RKO (cell line): ENCODE measurements at places on chromosomes 6 and 20.

- peak; percentile 44 for DNase-seq
Measured at GRCh38 chr6:55069132-55069781, 105.1 kb upstream of the HCRTR2 start.

DNA sequence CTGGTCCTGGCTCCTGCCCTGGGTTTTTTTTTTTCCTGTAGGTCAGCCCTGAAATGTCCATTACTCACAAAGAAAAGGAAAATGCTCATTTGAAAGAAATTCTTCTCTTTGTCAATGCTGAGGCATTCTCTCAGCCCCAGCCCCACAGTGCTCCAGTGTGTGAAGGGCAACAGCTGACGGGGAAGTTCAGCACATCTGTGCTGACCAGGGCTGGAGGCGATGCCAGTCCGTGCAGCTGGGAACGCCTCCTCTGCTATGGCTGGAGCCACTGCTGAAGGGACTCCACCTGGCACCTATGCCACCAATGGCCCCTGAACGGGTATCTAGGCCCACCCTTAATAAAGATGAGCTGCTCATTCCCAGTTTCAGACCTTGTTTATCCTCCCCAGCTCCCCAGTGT is 71.9 kb upstream of the SLCO4A1 start:
- DNase-seq, result no peak

DNA sequence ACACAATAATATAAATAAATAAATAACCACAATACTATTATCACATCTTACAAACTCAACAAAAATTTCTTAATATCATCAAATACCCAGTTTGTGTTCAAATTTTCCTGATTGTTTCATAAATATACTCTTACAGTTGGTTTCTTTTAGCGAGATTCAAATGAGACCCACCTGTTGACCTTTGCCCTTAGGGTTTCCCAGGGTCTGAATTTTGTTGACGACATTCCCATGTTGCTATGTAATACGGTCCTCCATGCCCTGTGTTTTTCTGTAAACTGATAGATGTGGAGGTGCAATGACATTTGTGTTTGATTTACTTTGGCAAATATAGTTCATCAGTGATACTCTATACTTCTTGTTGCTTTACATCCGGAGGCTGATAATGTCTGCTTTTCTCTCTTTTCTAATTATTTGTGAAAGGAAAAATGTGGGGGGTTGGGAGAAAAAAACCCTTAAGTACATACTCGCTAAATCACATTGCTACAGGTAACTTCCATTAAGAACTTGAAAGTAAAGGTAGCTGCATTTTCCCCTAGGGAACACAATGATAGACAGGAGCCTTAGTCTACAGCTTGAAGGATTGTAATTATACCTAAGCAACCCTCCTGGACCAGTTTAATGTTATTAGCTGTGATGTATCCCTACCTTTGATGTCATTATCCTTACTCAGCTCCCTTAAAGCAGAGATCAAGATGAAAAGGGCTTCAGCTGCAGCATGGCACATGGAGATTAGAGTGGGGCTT is 6.6 kb downstream of the MOG start:
- no peak for DNase-seq

DNA sequence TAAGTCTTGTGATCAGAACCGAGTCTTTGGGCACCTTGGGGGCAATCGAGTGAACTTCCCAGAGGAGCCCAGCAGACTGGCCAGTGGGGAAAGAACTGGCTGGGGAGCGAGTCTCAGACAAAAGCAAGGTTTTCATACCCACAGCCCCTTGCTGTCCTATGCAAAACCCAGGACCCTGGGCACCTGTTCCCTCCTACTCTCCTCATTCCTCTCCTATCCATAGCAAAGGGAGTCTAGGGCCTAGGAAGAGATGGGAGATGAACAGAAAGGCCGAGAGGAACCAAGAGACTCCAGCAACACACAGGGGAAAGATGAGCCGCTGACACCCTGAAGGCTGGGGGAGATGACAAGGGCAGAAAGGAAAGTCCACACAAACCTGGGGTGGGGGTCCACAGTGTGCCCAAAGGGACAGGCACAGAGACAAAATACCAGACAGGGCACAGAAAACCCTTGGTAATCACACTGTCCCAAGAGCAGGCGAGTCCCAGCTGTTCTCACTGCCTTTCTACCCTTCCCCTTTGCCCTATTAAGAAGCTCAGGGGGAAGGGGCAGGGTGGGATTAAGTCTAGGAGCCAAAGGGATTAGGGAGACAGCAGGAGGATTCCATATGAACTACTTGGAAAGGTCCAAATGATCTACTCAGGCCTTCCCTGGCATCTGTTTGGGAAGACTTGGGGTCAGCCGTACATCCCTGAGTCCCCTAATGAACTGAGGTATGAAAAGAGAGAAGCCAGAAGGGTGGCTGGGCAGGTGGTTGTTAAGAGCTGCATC is 6.5 kb downstream of the PPP1R18 start:
- no peak for DNase-seq

DNA sequence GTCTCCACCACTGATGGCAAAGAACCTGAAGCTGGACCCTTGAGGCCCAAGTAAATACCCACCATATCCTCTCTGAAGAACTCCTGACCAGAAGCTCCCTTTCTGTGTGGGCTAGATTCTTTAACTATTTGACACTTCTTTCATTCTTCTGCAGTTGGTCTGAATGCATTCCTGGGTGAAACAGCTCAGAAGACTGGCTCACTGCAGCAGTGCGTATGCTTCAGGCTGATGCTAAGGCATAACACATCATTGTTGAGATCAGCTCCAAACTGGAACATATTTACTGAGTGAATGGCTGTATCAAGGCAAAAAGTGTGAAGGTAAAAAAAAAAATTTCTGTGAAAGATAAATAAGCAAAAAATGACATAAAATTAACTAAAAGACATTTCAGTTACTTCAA is 19.7 kb downstream of the ZSCAN23 start:
- DNase-seq, result no peak

DNA sequence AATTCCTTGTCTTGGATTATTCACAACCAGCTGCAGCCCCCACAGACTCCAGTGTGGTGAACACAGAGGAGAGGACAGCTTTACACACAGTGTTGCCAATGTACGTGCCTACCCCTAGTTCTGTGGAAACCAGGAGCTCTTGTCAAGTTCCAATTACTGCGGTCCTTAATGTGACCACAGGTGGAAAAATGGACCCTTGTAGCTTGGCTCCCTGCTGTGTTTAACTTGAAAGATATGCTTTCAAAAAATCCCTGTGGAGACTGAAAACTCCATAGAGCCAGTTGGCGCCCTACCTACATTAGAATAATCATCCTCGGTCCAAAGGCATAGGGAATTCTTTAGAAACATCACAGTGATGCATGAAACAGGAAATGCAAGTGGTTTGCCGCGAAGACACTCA is 118.3 kb upstream of the SLC22A23 start:
- no peak for DNase-seq

DNA sequence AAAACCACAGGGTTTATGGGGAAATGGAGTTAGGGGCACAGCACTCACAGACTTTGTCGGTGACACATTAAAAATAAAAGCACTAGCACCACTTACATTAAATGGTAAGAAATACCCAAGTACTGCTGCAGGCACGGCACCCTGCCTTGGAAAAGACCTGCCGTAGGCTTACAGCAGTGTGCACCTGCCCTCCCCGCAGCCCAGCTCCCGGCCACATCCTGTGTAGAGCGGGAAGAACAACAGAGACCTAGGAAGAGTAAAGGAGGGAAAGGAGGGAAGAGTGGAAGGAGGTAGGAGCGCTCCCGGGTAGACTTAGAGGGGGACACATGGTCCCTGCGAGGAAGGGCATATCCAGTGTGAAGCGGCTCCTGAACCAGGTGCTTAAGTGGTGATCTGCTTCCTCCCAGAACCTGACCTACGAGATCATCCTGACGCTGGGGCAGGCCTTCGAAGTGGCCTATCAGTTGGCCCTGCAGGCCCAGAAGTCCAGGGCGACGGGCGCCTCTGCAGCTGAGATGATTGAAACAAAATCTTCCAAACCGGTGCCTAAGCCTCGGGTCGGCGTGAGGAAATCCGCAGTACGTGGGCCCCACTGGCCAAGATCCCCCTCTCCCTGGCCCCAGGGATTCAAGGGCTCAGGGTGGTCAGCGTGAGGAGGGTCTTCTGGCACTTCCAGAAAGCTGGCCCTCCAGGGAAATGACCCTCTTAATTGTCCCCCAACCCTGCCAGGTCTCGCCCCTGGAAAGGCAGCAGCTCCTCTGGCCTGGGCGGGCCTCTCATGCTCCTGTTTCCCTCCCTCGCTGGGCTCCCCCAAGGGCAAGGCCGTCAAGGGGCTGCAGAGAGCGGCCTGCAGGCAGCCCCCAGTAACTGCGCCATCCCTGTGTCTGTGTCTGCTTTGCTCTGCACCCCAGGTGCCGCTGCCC is 55.5 kb downstream of the TCP11 start:
- no peak for DNase-seq

DNA sequence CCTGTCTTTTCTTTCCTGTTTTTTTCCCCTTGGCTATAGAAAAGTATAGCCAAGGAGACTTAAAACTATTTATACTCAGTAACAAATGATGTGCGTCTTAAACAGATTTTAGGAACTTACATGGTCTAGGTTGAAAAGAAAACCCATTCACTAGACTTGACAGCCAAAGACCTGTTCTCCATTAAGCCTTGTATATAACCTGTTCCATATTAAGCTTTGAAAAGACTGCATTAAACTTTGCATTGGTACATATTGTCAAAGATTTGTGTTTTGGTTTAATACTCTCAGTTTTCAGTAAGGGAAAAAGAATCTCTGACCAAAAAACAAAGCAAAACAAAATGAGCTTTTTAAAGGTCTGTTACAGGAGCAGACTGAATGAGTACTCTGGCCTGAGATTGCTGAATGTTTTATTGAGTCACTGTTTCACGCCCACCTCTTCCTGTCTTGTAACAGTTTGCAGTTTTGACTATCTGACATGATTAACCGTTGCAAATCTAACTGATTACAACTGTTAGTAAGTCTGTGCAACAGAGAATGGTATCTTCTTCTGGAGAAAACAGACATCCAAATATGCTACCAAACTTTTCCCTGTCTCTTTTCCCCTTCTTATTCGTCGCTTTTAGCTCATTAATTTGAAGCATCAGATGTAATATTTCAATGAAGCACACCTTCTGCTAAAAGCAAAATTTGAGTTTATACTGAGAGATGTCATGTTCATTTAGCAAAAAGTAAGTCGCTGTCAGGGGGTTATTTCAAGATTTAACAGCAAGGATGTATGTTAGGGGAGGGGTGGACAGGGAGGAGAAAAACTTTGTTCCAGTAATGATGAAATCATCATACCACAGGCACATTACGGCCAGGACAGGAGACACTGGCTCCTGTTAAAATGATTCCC is 59.1 kb upstream of the SUPT3H start:
- peak; percentile 96 for DNase-seq

DNA sequence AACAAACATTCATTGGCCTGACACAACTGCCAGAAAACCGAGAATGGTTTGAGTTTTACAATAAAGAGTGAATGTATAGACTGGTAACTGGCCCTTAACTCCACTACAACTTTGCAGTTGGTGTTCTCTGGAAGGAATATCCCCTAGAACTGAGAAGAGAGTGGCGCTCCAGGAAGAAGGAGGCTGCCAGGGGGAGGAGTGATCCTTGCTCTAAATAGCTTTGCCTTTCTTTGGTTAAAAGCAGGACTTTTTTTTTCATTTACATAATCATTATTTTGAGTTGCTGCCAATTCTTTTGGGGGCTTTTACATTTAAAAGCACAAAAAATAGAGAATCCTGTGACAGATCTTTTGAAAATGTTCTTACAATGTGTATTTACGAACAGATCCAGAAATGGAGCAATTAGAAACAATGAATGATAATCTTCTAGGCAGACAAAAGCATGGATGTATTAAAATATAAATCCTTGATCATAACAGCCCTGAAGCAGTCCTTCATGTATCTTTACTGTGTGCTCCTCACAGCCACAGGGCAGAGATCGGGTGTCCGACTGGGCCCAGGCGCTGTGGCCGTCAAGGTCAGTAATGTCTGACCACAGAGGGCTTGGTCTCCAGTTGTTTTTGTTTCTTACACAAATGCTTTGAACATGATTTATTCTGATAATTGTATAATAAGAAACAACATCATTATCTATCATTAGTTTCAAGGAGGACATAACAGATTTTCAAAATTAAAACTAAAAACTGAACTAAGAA is 612.2 kb downstream of the HDGFL1 start:
- DNase-seq, result no peak

- DNase-seq, result peak; percentile 47
Measured at GRCh38 chr6:112311950-112312547, 35.1 kb upstream of the RFPL4B start.

- no peak for DNase-seq
Measured at GRCh38 chr20:46057856-46058598, 29.0 kb downstream of the SLC12A5 start.

GRCh38 chr6:13294499-13295069 is 33.8 kb downstream of the TBC1D7 start:
- no peak for DNase-seq

- no peak for DNase-seq
Measured at GRCh38 chr6:126388104-126388598, 48.2 kb downstream of the CENPW start.

GRCh38 chr6:1591243-1591642 is 18.5 kb upstream of the FOXC1 start:
- DNase-seq, result no peak

GRCh38 chr20:50286174-50286511 is 95.5 kb downstream of the CEBPB start:
- no peak for DNase-seq

- no peak for DNase-seq
Measured at GRCh38 chr6:55957961-55958422, 82.6 kb upstream of the BMP5 start.

GRCh38 chr20:53957451-53958172 is 112.8 kb downstream of the BCAS1 start:
- DNase-seq, result no peak

GRCh38 chr20:40678286-40678875 is 10.7 kb downstream of the MAFB start:
- no peak for DNase-seq

DNA sequence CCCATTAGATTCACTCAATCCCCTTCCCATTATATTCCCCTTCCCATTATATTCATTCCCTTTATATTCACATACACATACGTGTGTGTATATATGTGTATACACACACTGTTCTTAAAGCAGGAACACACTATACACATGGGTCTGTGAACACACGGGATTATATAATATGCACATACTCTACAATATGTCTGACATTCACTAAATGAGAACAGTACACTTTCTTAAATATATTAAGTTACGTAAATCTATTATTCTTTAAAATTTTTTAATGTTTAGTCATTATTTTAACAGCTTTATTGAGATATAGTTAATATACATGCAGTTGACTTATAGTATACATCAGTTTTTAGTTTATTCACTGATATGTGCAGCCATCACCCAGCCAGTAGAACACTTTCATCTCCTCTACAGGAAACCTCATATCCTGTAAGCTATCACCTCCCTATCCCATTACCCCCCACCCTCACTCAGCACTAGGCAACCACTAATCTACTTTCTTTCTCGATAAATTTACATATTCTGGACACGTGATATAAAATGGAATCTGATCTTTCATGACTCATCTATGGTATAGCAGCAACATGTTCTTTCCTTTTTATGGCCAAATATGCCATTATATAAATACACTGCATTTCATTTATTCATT is 13.9 kb upstream of the SUMO4 start:
- no peak for DNase-seq

DNA sequence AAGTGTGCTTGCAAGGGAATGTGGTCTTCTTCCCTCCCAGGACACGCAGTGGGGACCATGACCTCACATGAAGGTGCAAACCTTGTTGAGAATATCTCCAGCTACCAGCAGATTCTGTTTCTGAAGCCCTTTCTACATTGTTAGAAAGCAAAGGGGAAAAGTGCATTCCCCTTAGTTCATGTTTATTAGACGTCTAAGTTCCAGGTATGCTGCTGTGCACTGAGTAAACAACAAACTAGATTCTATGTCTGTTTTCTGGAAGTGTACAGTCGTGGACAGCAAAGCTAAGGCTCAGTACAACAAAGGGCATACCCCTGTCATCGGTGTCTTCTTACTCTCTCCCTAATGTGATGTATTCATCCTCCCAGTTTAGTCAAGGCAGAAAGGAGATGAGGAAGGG is 178.5 kb downstream of the KIF16B start:
- DNase-seq, result no peak
